ENCODE measurements at places on chromosomes 5 and 9. TPM values are rescaled to one million over a fixed set of nuclear protein-coding genes. Genes with fewer than 3 reads are reported as not detected.

The PDZD2 gene
- total RNA-seq: 2.4 TPM

The OR13D1 gene
- not detected for total RNA-seq

The CFAP90 gene
- total RNA-seq: 2.8 TPM

The LIFR gene
- total RNA-seq: 33.4 TPM

The RELL2 gene
- 6.7 TPM for total RNA-seq

The SPATA9 gene
- not detected for total RNA-seq

The SLC25A2 gene
- total RNA-seq: 1.1 TPM

The CSF1R gene
- not detected for total RNA-seq

The IL4 gene
- not detected for total RNA-seq

The IFNA21 gene
- total RNA-seq: not detected

The MZB1 gene
- 0.24 TPM for total RNA-seq

The PDE6A gene
- total RNA-seq: not detected

The PTGER4 gene
- 5.6 TPM for total RNA-seq

DNA sequence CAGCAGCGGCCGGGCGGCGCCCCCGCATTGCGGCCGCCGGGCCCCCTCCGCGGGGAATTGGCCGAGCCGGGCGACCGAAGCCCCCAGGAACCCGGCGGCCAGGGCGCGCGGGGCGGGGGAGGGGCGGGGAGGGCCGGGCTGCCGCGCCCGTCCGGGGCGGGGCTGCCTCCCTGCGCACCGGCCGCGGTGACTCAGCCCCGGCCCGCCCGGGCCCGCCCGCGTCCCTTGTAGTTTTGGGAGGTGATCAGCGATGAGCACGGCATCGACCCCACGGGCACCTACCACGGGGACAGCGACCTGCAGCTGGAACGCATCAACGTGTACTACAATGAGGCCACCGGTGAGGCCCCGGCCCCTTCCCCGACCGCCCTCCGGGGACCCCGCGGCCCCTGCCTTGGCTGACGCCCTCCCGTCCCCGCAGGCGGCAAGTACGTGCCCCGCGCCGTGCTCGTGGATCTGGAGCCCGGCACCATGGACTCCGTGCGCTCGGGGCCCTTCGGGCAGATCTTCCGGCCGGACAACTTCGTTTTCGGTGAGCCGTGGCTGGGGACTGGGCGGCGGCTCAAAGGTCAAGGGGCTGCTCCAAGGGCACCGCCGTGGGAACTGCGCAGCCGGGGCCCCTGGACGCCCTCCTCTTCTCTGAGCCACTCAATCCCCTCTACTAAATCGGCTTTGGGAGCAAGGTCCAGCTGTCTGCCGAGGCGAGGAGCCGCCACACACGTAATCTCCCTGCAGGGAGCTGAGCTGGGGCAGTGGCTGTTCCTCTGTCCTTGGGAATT, 592 bp downstream of the TUBB4B start:
- peak overlapping the region; percentile 89 for H3K27ac ChIP-seq
- H3K36me3 ChIP-seq: peaks cover 10% of the 10 kb centered on the region
- H3K4me3 ChIP-seq: peak overlapping the region; percentile 85
- no peak for DNase-seq
- H3K27me3 ChIP-seq: peaks cover 5% of the 10 kb centered on the region
- H3K4me1 ChIP-seq: peaks cover 22% of the 10 kb centered on the region

DNA sequence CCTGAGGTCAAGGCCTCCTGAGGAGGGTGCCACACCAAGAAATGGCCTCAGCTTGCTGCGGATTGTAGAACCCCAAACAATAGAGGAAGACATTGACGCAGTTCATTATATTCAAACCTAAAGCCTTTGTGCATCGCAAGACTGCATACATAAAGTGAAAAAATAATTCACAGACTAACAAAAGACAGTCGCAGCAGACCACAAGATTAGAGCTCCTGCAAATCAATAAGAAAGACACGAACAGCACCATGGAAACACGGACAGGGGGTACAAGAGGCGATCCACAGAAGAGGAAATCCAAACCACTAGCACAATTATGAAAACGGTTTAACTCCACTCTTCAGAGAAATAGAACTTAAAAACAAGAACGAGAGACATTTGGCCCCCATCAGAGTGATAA, 10.0 kb upstream of the TCOF1 start:
- DNase-seq: no peak
- H3K27me3 ChIP-seq: no peaks in the 10 kb centered on the region
- no peak overlapping the region for H3K27ac ChIP-seq
- H3K36me3 ChIP-seq: no peaks in the 10 kb centered on the region
- no peak overlapping the region for H3K4me3 ChIP-seq

DNA sequence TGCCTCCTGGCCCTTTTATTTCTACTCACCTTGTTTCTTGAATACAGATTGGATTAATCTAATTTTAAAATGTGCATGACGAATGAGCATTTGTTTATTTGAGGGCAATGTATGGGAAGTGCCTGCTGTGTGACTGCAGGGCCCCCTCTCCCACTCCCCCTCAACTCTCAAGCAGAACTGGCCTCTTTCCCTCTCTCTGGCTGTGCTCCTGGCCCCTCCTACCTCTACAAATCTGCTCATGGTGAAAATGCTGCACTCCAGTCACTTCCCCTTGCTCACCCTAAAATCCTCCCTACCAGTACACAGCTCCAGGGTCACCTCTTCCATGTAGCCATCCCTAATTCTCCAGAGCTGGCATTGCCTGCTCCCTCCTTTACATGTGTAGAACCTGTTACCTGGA, 17.2 kb upstream of the NDST1 start:
- no peak for DNase-seq
- H3K4me3 ChIP-seq: no peak overlapping the region
- no peaks in the 10 kb centered on the region for H3K27me3 ChIP-seq
- H3K4me1 ChIP-seq: peaks cover 48% of the 10 kb centered on the region
- peak overlapping the region; percentile 58 for H3K27ac ChIP-seq

DNA sequence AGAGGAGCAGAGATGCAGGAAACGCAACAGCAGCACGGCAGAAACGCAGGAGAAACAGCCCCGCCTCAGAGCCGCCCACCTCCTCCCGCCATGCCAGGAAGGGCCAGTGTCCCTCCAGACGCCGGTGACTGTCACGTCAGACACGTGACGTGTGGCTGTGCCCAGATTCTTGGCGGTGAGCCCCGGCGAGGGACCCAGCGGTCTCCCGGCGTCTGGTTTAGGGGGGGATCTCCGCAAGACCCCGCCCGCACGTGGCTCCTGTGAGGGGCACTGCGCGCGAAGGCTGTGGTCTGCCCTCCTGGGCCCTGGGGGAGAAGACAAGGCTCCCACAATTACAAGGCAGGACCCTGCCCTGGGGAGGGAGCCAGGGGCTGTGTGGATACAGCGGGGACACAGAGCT, 2.4 kb upstream of the LCN8 start:
- no peaks in the 10 kb centered on the region for H3K36me3 ChIP-seq
- no peaks in the 10 kb centered on the region for H3K27me3 ChIP-seq
- no peak for DNase-seq
- H3K27ac ChIP-seq: no peak overlapping the region
- no peak overlapping the region for H3K4me3 ChIP-seq

- no peak overlapping the region for H3K4me3 ChIP-seq
Measured at GRCh38 chr5:81757404-81757803, 6.5 kb upstream of the SSBP2 start.

DNA sequence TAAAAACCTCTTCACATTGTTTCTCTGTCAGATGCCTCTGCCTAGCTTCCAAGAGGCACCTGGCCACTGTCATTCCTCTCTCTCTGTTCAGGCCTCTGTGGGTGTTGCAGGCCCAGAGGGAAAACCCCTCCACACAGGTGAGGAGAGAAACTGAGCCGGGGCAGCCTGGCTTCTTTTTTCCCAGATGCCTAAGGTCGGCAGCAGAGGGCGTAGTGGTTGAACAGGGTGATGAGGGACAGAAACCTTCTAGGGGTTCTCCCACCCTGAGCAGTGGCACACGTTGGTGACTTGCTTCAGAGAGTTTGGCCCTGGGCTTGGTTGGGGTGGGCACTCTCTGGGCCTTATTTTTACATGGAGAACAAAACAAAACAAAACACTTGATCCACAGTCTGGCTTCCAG, 12.2 kb downstream of the IL9 start:
- H3K4me3 ChIP-seq: no peak overlapping the region
- no peaks in the 10 kb centered on the region for H3K36me3 ChIP-seq
- DNase-seq: no peak

- H3K36me3 ChIP-seq: no peaks in the 10 kb centered on the region
- DNase-seq: no peak
- no peak overlapping the region for H3K27ac ChIP-seq
- H3K4me3 ChIP-seq: no peak overlapping the region
Measured at GRCh38 chr5:174056064-174056847, 10.8 kb downstream of the NSG2 start.

- H3K27ac ChIP-seq: no peak overlapping the region
- H3K4me1 ChIP-seq: peaks cover 30% of the 10 kb centered on the region
- H3K27me3 ChIP-seq: no peaks in the 10 kb centered on the region
- H3K36me3 ChIP-seq: no peaks in the 10 kb centered on the region
- no peak overlapping the region for H3K4me3 ChIP-seq
Measured at GRCh38 chr5:125150041-125150669, 403.7 kb upstream of the ZNF608 start.

- H3K4me3 ChIP-seq: no peak overlapping the region
- H3K27ac ChIP-seq: no peak overlapping the region
- no peak for DNase-seq
- peaks cover 8% of the 10 kb centered on the region for H3K27me3 ChIP-seq
Measured at GRCh38 chr9:129394061-129394885, 216.2 kb upstream of the IER5L start.

GRCh38 chr5:153463806-153464205, 26.7 kb upstream of the GRIA1 start:
- H3K27ac ChIP-seq: no peak overlapping the region
- H3K27me3 ChIP-seq: no peaks in the 10 kb centered on the region
- no peak overlapping the region for H3K4me3 ChIP-seq
- no peaks in the 10 kb centered on the region for H3K36me3 ChIP-seq

GRCh38 chr9:129762985-129763926, 10.4 kb upstream of the PTGES start:
- no peak overlapping the region for H3K27ac ChIP-seq
- peaks cover 3% of the 10 kb centered on the region for H3K4me1 ChIP-seq

GRCh38 chr9:114179516-114179915, 24.2 kb downstream of the COL27A1 start:
- H3K4me1 ChIP-seq: peaks cover 1% of the 10 kb centered on the region
- H3K36me3 ChIP-seq: peaks cover 21% of the 10 kb centered on the region
- no peaks in the 10 kb centered on the region for H3K27me3 ChIP-seq
- H3K4me3 ChIP-seq: no peak overlapping the region
- H3K27ac ChIP-seq: peak overlapping the region; percentile 58

DNA sequence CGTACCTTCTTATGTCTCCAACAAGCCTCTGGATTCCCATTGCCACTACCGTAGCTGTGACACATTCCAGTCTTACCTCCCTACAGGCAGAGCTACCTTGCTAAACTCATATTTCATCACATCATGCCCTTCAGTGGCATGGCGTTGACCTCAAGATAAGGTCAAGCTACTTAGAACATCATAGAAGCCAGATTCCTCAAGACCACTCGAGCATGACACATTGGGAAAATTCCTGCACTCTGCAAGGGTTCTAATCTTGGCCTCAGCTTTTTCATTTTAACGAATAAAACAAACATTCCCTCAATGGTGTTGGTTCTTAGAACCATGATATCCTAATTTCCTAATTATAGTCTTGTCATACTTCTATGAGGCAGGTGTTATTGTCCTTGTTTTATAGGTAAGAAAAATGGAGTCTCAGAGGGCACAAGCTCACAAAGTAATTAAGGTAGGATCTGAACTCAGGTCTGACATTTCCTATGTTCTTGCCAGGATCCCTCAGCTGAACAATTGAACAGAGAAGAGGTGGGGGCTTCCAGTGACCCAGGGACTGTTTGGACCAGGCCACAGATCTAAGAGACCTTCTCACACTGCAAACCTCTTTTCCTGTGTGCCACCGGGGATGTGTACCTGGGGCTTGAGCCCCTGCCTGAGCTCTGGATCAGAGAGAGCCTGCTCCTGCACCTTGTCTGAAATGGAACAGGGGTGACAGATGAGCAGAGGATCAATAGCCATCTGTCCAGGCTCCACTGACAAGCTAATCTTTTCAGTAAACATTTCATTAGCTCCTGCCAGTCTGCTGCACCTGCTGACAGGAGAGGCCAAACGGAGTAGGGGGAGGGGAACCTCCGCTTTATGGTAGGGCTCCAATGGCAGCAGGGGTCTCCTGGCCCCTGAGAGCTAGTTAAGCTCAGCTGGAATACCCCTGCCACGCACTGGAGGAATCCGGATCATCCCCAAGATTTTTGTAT, 49.3 kb downstream of the ALG2 start:
- no peaks in the 10 kb centered on the region for H3K36me3 ChIP-seq
- peaks cover 82% of the 10 kb centered on the region for H3K4me1 ChIP-seq
- peak overlapping the region; percentile 80 for H3K27ac ChIP-seq
- no peaks in the 10 kb centered on the region for H3K27me3 ChIP-seq
- DNase-seq: no peak
- H3K4me3 ChIP-seq: peak overlapping the region; percentile 1

DNA sequence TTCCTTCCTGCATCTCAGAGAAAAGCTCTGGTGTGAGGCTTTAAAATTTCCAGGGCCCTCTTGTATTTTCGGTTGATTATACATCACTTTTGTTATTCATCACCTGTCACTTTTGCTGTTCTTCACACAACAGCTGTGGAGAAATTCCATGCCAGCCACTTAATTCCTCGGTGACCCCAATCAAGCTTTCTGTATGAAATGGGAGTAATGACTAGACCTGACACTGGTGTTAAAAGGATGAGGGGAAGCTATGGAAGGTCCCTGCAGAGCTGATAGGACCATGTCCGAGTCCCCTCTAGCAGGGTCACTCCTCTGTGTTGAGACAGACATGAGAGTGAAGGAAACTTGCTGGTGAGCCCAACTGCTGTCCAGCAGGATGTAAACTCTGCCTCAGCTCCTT, 59.7 kb downstream of the GPR21 start:
- H3K36me3 ChIP-seq: peaks cover 46% of the 10 kb centered on the region
- no peak for DNase-seq
- H3K27me3 ChIP-seq: no peaks in the 10 kb centered on the region
- no peak overlapping the region for H3K27ac ChIP-seq

- no peak for DNase-seq
- H3K4me1 ChIP-seq: no peaks in the 10 kb centered on the region
- no peaks in the 10 kb centered on the region for H3K36me3 ChIP-seq
- no peak overlapping the region for H3K4me3 ChIP-seq
- no peak overlapping the region for H3K27ac ChIP-seq
Measured at GRCh38 chr5:105563842-105564241, 2001.3 kb upstream of the NUDT12 start.

GRCh38 chr9:87118594-87118993, 171.3 kb upstream of the GAS1 start:
- H3K27ac ChIP-seq: no peak overlapping the region
- DNase-seq: no peak
- no peaks in the 10 kb centered on the region for H3K4me1 ChIP-seq
- H3K4me3 ChIP-seq: no peak overlapping the region
- H3K36me3 ChIP-seq: no peaks in the 10 kb centered on the region

DNA sequence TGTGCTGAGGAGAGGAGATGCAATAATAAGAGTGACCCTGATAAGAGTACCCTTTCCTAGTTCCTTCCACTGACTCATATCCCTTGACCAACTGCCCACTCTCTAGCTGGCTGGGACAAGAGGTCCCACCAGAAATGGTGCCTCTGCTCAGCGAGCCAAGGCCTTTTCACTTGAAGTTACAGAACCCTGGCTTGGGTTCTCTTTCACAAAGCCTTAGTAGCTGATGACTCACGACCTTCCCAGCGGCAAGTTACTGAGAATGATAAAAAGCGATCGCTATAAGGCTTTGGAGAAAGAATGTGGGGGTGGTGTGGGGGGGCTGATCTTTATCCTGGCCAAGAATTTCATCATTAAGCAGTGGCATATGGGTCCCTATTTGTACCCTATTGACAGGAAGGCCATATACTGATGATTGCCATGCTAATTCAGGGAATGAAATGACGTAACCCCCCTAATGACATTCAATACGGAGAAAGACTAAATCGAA, 90.3 kb downstream of the FBXO38 start:
- H3K27me3 ChIP-seq: no peaks in the 10 kb centered on the region
- H3K36me3 ChIP-seq: no peaks in the 10 kb centered on the region
- H3K27ac ChIP-seq: no peak overlapping the region
- no peak overlapping the region for H3K4me3 ChIP-seq
- H3K4me1 ChIP-seq: peaks cover 8% of the 10 kb centered on the region
